ENCODE measurements at places on chromosomes 2 and 18.
A peak's percentile ranks its signal among the peaks of the same experiment; 100 is the strongest.

- no peak for DNase-seq
Observed at GRCh38 chr2:122660786-122661634, 905.6 kb downstream of the TSN start.

- DNase-seq: no peak
Observed at GRCh38 chr2:162245781-162246180, 2.5 kb upstream of the FAP start.

GRCh38 chr18:59909289-59910036 lies 9.7 kb downstream of the PMAIP1 start:
- DNase-seq: no peak

DNA sequence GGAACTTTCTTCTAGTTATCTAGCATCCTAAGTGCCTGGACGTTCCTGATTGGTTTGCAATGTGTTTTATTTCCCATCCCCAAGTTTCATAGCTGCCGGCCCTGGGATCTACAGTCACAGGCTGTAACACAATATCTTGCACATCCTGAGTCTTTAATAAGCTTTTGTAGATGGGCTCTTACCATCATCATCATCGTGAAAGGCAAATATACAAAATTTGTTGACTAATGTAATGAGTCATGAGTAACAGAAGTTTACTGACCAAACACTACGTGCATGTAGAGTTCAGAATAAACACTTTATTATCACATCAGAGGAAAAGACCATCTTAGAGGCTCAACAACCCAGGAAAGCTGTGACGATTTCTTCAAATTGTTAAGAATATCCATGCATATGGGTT lies 8.1 kb upstream of the TYMS start:
- DNase-seq: no peak

DNA sequence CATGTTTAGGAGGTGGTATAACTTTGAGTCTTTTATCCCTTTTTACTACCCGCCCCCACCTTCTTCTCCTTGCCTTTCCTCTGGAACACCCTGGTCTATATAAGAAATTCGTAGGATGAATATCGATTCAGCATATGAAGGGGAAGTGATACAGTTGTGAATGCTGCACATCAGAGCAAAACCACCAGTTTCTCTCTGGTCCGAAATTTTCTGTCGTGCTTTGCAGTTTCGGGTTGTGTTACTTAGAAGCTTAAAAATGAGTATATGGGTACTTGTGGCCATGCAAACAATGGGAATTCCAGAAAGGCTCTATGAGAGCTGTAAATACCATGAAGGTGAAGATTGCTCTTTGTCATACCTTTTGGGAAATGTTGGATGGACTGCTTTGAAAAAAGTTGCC lies 60.6 kb downstream of the DAW1 start:
- no peak for DNase-seq

- no peak for DNase-seq
Observed at GRCh38 chr2:8570637-8571036, 111.2 kb upstream of the ID2 start.

DNA sequence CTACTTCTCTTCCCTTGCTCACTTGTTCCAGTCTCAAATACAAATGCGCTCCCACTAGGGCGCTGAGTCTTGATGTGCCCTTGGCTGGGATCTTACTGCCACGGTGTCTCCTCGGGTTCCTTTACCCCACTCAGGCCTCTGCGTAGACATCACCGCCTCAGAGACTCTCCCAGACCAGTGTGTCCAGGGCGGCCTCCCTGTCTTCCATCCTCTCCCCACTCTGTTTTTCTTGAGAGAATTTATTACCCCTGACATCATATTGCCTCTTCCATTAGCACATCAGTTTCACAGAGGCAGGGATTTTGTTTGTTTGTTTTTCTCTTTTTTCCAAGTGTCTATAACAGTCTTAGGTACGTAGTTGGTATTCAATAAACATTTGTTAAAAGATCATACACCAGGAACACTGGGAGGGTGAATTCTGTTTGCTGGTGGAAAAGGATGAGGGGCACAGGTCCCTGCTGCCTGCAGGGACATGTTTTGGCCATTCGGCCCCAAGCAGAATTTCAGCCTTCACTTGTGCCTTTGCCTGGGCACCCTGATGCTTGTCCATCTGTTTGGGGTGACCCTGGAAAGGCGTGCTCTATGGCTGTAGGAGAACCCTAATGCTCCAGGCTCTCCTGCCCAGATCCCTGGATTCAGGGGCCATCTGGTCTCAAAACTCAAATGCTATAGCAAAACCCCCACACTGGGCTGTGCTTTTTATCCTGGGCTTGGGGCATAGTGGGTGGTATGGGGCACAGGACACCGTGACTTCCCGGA lies 55.0 kb downstream of the RPL37A start:
- no peak for DNase-seq

GRCh38 chr18:45463451-45463850 lies 151.8 kb upstream of the SLC14A2 start:
- DNase-seq: no peak

DNA sequence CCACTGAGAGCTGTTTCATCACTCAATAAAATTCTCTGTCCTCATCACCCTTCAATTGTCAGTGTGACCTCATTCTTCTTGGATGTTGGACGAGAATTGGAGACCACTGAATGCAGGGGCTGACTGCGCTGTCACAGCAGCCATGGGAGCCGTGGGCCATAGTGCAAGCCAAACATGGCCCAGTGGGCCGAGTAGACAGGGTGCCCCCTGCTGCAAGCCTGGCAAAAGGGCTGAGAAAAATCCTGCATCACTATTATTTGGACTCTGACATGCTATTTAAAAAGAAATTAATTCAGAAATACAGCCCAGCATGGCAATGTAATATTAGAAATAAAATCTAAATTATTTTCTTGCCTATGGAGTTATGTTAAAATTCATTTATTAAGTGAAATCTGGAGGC lies 67.8 kb upstream of the FAM98A start:
- DNase-seq: no peak

DNA sequence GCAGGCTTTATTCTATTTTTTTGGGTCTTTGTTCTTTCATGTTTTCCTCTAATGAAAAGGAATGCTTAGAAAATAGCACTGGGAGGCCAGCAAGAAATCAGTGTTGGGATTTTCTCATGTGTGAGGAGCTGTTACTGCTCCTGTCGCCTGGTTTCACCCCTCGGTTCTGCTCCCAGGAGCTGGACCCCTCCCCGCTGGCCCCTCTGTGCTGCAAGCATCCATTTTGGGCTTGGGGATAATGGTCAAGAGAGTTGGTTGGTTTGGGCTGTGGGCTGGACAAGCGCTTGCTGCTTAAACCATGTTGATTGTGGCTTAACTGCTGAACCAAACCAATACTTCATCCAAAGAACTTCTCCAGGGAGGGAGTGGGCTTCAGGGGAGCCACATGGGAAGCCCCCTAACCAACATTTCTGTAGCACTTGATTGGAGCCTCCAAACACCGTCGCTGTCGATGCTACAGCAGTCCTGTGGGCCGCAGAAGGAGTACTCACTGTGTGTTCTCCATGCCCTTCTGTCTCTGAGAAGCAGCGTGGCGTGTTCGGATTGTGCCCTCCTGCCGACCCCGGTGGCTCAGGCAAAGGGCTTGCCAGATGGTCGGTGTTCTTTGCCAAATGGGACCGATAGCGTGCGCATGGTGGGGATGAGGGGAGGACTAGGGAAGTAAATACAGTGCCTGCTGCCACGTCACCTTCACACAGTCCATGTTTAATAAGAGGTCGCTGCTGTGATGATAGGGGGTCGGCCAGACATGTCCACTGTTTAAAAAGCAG lies 40.0 kb downstream of the AGAP1 start:
- no peak for DNase-seq

GRCh38 chr18:46488471-46489213 lies 168.4 kb downstream of the LOXHD1 start:
- DNase-seq: no peak

DNA sequence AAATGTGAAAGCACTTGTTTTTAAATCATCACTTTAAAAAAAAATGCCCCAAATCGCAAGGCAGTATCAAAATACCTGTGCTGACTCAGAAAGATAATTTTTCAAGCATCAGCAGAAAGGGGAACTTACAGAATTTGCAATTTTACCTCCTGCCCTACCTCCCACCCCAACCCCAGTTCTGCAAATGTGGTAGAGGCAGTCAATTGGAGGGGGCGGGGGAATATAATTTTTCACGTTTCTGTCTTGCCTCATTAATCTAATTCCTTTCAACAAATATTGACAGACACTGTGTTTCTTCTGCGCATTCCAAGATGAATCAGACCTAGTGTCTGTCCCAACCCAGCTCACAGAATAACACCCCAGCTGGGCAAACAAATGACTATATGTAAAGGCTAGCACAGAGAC lies 76.8 kb downstream of the ALPK2 start:
- no peak for DNase-seq

- DNase-seq: no peak
Observed at GRCh38 chr2:104430359-104430740, 423.6 kb upstream of the POU3F3 start.

DNA sequence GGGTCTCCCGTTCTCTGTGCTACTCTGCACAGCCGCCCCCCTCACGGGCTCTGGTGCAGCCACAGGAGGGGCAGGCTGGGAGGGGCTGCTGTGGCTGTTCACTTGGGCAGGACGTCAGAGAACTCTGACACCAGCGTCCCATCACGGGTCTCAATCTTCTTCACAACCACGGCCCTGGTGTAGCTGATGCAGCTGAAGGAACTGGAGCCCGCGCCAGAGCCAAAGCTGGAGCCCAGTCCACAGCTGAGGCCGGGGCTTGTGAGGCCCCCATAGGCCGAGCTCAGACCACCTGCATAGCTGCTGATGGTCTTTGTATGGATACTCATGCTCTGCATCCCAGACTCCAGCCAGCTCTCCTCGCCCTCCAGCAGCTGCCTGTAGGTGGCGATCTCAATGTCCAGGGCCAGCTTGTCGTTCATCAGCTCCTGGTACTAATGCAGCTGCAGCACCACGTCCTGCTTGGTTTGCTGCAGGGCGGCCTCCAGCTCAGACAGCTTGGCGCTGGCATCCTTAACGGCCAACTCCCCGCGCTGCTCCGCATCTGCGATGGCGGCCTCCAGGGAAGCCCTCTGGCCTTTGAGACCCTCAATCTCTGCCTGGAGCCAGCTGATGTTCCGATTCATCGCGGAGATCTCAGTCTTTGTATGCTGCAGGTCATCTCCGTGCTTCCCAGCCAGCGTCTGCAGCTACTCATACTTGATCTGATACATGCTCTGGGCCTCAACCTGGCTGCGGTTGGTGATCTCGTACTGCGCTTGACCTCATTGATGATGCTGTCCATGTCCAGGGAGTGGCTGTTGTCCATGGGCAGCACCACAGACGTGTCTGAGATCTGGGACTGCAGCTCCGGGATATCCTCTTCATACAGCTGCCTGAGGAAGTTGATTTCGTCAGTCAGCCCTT lies 7.4 kb upstream of the DUSP19 start:
- DNase-seq: no peak

- DNase-seq: no peak
Observed at GRCh38 chr2:158935617-158936016, 32.8 kb upstream of the TANC1 start.

DNA sequence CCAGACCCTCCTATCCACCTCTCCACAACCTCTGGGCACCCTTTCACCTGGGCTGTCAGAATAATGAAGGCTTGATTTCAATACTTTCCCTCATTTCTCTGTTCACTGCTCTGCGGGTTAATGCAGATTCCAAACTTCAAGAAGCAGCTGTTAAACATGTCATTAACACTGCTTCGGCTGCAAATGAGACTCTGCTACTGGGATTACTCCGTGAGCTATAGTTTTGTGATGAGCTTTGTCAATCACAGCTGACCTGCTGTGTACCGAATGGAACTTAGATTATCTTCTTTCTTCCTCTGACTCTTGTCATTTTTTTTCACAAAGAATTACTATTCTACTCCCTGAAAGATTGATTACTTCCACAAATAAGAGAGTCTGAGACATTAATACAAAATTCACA lies 160.5 kb downstream of the TMEM182 start:
- no peak for DNase-seq

- peak; percentile 2 for DNase-seq
Observed at GRCh38 chr2:118705032-118705431, 142.4 kb downstream of the EN1 start.

GRCh38 chr2:106975641-106976040 lies 89.7 kb upstream of the ST6GAL2 start:
- no peak for DNase-seq

- peak; percentile 64 for DNase-seq
Observed at GRCh38 chr2:219254590-219255201, 978 bp upstream of the TUBA4A start.

GRCh38 chr18:54964741-54965140 lies 5.5 kb upstream of the CCDC68 start:
- no peak for DNase-seq

- DNase-seq: no peak
Observed at GRCh38 chr2:10931710-10932255, 20.0 kb downstream of the KCNF1 start.

GRCh38 chr18:10122988-10123950 lies 209.5 kb downstream of the VAPA start:
- no peak for DNase-seq

- no peak for DNase-seq
Observed at GRCh38 chr2:65388596-65389390, 43.6 kb downstream of the SPRED2 start.

Measured in right atrium auricular region (tissue), 2 donors.